ENCODE measurements at places on chromosomes 6 and 20.

DNA sequence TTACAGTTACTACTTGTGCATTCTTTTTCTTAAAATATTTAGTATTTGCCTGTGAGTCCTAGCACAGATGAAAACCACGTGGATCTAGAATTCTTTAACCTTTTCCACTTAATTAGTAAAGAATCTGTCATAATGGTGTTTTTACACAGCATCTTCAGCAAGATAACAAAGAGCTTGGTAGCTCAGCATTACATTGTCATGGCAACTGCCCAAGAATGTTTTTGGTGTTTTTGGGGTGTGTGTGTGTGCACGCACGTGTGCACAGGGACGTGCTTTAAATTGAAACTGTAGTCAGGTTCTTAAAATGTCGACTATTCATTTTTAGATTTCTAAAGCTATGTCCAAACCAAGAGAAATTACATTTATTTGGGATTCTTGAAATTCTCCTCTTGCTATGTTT is 108.0 kb downstream of the FIG4 start:
- no peak for DNase-seq

- no peak for DNase-seq
Measured at GRCh38 chr6:37588735-37589108, 89.0 kb upstream of the CCDC167 start.

GRCh38 chr6:152316024-152316423 is 321.1 kb downstream of the SYNE1 start:
- no peak for DNase-seq

GRCh38 chr20:38859070-38859690 is 53.7 kb downstream of the PPP1R16B start:
- no peak for DNase-seq

DNA sequence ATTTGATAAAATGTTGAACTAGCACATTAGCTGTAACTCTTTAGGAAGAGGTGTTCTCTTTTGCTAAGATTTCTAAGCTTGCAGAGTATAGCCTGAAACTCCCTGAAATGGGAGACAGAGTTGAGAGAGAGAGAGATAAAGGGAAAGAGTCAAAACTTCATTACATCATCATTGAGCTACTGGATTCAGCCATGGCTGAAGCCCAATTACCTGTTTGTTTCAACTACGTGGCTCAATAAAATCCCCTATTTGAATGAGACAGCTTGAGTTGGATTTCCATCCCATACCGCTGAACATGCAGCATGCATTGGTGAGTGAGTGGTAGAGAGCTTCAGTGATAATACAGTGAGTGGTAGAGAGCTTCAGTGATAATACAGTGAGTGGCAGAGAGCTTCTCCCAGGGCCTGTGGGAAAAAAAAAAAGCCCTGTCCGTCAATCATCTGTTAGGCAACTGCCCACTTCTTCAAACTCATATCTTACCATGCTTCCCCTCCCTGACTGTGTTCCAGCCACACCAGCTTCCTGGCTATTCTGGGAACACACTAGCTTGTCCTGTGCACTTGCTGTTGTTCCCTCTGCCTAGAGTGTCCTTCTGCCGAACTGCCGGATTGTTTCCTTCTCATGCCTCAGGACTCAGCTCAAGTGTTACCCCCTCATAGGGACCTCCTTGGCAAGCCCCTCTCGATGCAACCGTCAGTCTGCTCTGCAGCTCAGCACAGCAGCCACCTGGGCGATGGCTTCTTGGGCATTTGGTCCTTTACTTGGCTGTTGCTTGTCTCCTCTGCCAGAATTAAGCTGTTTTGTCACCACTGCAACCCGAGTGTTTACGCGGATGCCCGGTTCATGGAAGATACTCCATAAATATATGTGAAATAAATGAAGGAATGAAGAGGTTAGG is 91.3 kb upstream of the EYA2 start:
- no peak for DNase-seq

GRCh38 chr20:17646209-17646960 is 35.7 kb downstream of the RRBP1 start:
- no peak for DNase-seq

DNA sequence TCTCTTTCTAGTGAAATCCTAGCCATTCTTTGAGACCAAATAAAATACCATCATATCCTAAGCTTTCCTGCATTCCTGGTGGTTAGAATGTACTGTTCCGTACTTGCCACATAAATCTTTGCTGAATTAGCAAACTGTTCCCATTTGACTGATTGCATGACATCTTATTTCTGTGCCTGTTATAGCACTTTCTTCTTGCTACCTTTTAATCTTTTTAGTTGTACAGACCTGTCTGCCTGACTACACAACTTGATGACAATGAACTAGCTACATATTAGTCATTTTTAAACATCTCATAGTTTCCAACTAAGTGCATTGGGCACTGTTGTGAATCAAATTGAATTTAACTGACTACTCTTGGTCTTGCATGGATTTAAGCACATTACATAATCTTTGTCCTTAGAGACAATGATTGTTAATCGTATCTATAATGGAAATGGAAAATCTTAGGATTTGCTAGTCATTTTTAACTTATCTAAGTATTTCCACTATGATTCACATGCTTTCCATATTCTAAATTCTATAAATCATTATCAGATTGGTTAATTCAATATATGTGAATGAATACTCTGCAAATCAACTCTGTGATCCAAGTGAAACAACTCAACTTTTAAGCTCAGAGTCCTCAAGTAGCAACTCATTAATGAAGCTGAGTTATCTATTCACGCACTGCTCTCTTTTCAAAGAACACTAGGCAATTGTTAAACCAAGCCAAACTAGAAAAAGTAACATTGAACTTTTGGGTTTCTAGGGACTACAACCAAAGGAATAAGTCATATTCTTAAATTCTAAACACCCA is 109.0 kb downstream of the TNFRSF21 start:
- DNase-seq, result no peak

GRCh38 chr6:29502181-29502580 is 14.4 kb upstream of the MAS1L start:
- DNase-seq, result no peak

DNA sequence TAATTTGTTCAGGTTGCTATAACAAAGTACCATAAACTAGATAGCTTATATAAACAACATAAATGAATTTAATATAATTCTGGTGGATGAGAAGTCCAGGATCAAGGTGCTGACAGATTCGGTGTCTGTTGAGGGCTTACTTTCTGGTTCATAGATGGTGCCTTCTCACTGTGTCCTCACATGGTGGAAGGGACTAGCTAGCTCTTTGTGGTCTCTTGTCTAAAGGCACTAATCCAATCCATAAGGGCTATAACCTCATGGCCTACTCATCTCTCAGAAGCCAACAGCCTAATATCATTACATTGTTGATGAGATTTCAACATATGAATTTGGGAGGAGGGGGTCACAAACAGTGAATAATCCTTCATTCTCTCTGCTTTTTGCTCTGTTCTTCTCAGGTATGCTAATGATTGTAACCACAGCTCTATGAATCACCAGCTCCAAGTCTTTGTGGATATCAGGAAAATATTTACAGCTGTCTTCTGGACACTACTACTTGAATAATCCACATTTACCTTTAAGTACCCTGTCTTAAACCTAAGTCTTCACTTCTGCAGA is 122.3 kb downstream of the NKAIN2 start:
- DNase-seq, result no peak

GRCh38 chr6:106750142-106750918 is 121.0 kb downstream of the QRSL1 start:
- no peak for DNase-seq

- no peak for DNase-seq
Measured at GRCh38 chr20:38343311-38344106, 2.8 kb upstream of the LBP start.

DNA sequence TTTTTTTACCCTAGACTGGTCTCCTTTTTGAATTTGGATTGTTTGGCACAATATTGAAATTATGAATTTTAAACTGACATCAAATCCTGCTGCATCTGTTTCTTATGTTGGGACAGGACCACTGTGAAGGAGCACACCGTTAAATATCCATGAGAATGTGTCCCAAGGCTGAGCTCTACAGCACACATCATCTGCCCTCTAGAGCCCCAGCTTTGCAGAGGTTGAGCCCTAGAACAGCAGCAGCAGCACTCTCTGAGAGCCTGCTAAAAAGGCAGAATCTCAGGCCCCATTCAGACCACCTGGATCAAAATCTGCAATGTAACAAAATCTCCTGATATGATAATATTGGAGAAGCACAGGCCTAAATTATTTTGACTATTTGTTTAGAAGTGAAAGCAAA is 192.1 kb upstream of the CCN2 start:
- DNase-seq, result no peak

GRCh38 chr6:136129365-136129764 is 120.7 kb downstream of the MTFR2 start:
- DNase-seq, result no peak

DNA sequence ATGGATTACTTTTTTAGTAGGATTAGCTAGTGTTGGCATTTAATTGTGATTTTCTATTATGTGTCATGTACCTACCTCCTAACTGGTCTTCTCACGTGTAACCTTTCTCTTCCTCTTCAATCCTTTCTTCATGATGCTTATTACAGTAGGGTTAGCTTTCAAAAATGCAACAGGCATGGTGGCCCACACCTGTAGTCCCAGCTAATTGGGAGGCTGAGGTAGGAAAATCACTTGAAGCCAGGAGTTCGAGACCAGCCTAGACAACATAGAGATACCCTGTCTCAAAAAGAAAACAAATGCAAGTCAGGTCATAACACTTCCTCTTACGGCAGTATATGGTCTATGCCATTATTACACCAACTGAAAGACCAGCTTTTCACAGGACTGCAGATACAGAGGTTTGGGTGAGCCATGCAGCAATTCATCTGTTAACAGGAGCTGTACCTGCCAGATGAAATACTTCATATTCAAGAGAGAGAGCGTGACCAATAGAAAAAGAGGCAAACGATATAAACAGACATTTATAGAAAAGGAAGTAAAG is 195.0 kb downstream of the TMEM242 start:
- no peak for DNase-seq

GRCh38 chr6:93341900-93342613 is 77.3 kb downstream of the EPHA7 start:
- DNase-seq, result no peak

DNA sequence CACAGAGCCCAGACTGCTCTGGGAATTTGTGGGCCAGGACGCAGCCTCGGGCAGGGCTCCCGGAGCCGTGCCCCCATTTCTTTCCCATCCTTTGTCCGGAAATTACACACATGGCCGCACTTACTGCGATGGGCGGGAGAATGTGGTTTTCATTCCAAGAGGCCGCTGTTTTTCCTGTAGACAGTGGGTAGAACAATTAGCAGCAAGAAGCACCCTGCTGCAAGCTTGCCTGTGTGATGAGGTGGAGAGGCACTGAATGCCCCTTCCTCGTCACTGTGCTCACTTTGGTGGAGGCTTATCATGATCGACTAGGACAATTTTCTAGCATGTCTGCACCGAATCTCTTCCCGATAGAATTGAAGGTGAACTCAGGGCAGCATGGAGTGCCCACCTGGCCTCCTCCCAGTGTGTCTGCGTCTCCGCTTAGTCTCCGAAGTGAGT is 102.8 kb downstream of the DACT2 start:
- no peak for DNase-seq

DNA sequence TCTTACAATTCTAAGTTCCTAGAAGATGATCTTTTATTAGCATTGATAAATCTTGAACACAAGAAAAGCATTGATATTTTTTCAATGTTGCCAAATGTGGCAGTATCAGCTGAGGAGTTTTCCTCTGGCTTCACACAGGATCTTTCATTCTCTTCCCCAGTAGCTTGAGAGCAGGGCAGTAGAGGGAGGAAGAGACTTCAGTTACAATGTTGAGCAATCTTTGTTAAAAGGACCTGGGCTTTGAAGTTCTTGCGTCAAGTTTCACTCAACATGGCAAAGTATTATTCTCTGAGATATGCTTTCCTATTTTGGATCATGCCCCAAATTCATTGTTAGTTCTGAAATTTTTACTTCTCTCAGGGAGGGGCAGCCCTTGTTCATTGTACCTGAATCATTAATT is 238.0 kb downstream of the COL12A1 start:
- DNase-seq, result no peak

DNA sequence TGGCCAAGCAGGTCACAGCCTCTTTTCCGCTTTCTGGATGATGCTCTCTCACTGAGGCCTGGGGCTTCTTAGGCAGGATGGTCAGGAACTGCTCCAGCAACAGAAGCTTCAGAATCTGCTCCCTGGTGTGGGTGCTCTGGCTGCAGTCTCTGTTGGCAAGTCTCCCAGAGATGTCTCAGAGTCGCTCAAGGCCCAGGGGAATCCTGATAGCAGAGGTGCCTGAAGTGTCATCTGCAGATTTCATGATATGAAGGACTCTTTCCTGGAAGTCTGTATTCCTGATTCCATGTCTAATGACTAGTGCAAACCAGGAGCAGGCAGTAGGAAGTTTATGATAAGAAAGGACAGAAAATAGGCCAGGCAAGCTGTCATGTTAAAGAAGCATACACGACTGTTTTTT is 20.3 kb downstream of the ZSCAN31 start:
- no peak for DNase-seq

GRCh38 chr6:1627827-1628560 is 18.3 kb downstream of the FOXC1 start:
- no peak for DNase-seq

DNA sequence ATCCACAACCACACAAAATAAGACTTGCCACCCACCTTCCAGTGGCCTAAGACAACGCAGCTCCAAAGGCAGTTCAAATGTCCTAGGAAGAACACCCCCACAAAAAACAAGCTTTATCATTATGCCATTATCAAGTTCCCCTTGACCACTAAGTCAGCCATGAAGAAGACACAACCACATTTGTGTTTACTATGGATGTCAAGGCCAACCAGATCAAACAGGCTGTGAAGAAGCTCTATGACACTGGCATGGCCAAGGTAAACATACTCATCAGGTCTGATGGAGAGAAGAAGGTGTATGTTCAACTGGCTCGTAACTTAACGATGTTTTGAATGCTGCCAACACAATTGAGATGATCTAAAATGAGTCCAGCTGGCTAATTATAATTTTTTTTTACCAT is 26.1 kb downstream of the SEC63 start:
- no peak for DNase-seq

GRCh38 chr6:1536526-1537429 is 72.9 kb upstream of the FOXC1 start:
- no peak for DNase-seq

GRCh38 chr6:147141711-147142308 is 62.4 kb upstream of the STXBP5 start:
- DNase-seq, result no peak

- DNase-seq, result no peak
Measured at GRCh38 chr6:15344831-15345230, 99.0 kb downstream of the JARID2 start.

DNA sequence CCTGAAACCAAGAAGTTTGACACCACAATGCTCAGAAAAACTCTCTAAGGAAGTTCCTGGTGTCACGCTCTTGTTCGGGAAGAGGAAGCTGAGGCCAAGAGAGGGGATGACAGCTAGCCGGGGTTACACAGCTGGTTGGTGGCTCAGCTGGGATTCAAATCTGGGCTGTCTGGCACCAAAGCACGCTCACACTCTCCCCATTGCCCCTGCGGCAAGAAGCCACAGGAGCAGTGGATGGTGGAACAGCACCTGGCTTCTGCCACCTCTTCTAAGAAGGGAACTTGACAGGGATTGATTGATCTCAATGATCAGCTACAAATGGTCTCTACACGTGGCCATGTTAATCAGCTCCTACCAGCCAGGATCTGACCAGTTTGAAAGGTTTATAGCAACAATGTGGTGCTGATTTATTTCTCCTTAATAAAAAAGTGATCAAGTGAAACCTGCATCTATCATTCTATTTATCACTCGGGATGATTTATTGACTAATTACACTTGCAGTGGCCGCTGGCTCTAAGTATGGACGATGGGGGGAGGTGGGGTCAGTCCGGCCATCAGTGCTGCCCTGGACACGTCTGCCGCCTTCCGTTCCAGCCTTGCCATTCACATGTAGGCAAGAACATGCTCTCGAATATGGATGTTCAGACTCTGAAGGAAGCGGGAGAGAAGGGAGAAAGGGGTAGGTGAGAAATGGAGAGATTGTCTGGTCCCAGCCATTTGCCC is 71.9 kb upstream of the TOP1 start:
- no peak for DNase-seq

Measured in HAP-1 (cell line).